ENCODE measurements at places on chromosomes 7 and 10.

DNA sequence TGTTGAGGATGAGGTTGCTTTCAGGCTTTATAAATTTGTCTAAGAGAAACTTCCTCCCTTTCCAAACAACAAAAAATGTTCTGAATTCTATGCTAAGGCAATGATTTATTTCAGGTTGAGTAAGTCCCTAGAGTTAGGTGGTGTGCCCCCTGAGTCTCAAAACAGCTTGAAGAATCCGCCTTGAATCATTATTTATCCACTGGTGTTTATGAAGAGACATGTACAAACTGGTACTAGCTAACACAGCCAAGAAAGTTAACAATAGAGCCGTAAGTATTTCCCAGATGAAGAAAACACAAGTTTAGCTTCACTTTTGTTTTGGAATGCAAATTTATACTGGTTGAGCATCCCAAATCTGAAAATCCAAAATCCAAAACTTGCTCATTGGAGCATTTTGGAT is 66.2 kb upstream of the SRPK2 start:
- no peak overlapping the region for H3K4me3 ChIP-seq
- no peak overlapping the region for H3K27ac ChIP-seq
- H3K27me3 ChIP-seq = no peaks in the 10 kb centered on the region
- DNase-seq = peak; percentile 15
- H3K36me3 ChIP-seq = peaks cover 2% of the 10 kb centered on the region

DNA sequence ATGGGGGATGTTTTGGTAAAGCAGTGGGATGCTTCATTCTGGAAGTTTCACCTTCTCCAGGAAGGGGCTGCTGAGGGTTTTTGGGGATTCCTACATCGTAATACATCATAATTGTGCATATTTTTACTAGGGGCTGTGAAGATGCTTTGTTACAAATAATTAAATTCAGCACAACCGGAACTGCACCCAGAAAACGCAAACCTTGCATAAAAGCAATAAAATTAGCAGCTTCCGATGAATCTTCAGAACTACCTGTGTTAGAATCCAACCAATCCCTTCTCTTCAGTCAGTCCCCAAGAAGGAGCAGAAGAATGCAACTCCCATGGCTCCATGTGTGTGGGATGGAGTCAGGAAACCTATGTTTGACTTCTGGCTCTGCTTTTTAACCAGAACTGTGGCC is 48.4 kb upstream of the HMX3 start:
- no peak for DNase-seq
- no peaks in the 10 kb centered on the region for H3K27me3 ChIP-seq
- H3K4me1 ChIP-seq = no peaks in the 10 kb centered on the region
- no peak overlapping the region for H3K27ac ChIP-seq
- no peak overlapping the region for H3K4me3 ChIP-seq

- DNase-seq = peak; percentile 66
- no peak overlapping the region for H3K27ac ChIP-seq
- H3K36me3 ChIP-seq = no peaks in the 10 kb centered on the region
- no peak overlapping the region for H3K4me3 ChIP-seq
- H3K27me3 ChIP-seq = no peaks in the 10 kb centered on the region
Measured at GRCh38 chr7:664997-665735, 61.3 kb upstream of the DNAAF5 start.

- no peak overlapping the region for H3K27ac ChIP-seq
- DNase-seq = no peak
- no peak overlapping the region for H3K4me3 ChIP-seq
- no peaks in the 10 kb centered on the region for H3K27me3 ChIP-seq
Measured at GRCh38 chr10:52170776-52171175, 143.3 kb upstream of the DKK1 start.

GRCh38 chr7:151063212-151063561 is 3.8 kb downstream of the SLC4A2 start:
- H3K27ac ChIP-seq = no peak overlapping the region
- DNase-seq = peak; percentile 67
- peaks cover 20% of the 10 kb centered on the region for H3K4me1 ChIP-seq
- H3K4me3 ChIP-seq = no peak overlapping the region

GRCh38 chr7:30920021-30920583 is 8.4 kb downstream of the AQP1 start:
- DNase-seq = peak; percentile 50
- H3K4me3 ChIP-seq = no peak overlapping the region
- no peaks in the 10 kb centered on the region for H3K36me3 ChIP-seq
- no peaks in the 10 kb centered on the region for H3K27me3 ChIP-seq
- no peak overlapping the region for H3K27ac ChIP-seq
- H3K4me1 ChIP-seq = peaks cover 13% of the 10 kb centered on the region

DNA sequence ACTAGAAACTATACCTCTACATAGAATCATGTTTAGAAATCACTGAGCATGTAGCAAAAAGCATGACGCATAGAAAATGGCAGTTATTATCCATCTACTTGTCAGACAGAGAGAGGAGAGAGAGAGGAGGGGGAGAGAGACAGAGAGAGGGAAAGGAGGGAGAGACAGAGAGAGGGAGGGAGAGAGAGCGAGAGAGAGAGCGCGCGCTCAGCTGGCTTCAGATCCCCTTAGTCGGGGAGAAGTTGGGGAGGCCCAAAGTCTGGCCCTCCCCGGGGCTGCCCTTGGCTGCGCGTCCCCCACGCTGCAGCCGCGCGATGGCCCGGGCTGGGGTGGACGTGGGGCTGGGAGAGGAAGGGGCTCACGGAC is 37.0 kb downstream of the CNPY1 start:
- H3K36me3 ChIP-seq = no peaks in the 10 kb centered on the region
- H3K4me1 ChIP-seq = no peaks in the 10 kb centered on the region
- no peak overlapping the region for H3K27ac ChIP-seq

- DNase-seq = peak; percentile 100
- H3K27ac ChIP-seq = peak overlapping the region; percentile 83
- H3K4me3 ChIP-seq = no peak overlapping the region
- no peaks in the 10 kb centered on the region for H3K27me3 ChIP-seq
- peaks cover 5% of the 10 kb centered on the region for H3K4me1 ChIP-seq
- no peaks in the 10 kb centered on the region for H3K36me3 ChIP-seq
Measured at GRCh38 chr10:14397066-14397465, 66.3 kb upstream of the FRMD4A start.

DNA sequence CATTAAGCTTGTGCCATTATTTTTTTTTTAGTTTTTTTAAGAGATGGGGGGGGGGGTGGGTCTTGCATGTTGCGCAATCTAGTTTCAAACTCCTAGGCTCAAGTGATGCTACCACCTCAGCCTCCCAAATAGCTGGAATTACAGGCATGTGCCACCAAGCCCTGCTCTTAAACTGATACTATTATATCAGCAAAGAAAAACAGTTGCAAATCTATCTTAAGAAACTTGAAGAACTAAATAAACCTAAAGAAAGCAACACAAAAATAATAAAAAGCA is 47.5 kb downstream of the BRAF start:
- no peak overlapping the region for H3K4me3 ChIP-seq
- peaks cover 2% of the 10 kb centered on the region for H3K4me1 ChIP-seq
- no peaks in the 10 kb centered on the region for H3K27me3 ChIP-seq
- DNase-seq = peak; percentile 3
- no peak overlapping the region for H3K27ac ChIP-seq

All from fibroblast of lung (primary cell).